ENCODE measurements at places on chromosomes 6 and 20. TPM values are rescaled to one million over a fixed set of nuclear protein-coding genes. Genes with fewer than 3 reads are reported as not detected.

- H3K27ac ChIP-seq = no peak overlapping the region
- H3K4me1 ChIP-seq = no peaks in the 10 kb centered on the region
- H3K4me3 ChIP-seq = no peak overlapping the region
- no peaks in the 10 kb centered on the region for H3K36me3 ChIP-seq
Measured at GRCh38 chr20:25692499-25692898, 4.2 kb downstream of the ZNF337 start.

HTR1E gene
- not detected for total RNA-seq

DNA sequence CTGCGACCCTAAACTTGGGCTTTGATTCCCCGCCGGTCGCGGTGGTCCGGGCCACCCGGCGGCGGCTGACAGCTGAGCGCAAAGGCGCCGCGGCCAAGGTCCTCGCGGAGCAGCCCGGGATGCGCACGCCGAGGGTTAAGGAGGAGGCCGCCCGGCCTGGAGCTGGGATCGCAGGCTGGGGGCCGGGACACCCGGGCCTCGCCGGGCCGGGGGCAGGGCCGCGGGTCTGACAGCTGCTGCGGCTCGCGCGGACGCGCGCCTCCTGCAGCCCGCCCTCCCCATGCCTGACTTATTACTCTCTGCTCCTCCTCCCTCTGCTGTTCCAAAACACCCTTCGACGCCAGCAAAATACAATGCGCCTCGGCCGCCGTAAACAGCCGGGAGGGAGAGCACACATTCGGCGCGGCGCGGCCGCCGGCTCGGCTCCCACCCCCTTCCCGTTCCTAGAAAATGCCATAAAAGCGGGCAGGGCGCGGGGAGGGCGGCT lies 746 bp downstream of the BACH2 start:
- H3K4me3 ChIP-seq = peak overlapping the region; percentile 64
- H3K36me3 ChIP-seq = no peaks in the 10 kb centered on the region

DNA sequence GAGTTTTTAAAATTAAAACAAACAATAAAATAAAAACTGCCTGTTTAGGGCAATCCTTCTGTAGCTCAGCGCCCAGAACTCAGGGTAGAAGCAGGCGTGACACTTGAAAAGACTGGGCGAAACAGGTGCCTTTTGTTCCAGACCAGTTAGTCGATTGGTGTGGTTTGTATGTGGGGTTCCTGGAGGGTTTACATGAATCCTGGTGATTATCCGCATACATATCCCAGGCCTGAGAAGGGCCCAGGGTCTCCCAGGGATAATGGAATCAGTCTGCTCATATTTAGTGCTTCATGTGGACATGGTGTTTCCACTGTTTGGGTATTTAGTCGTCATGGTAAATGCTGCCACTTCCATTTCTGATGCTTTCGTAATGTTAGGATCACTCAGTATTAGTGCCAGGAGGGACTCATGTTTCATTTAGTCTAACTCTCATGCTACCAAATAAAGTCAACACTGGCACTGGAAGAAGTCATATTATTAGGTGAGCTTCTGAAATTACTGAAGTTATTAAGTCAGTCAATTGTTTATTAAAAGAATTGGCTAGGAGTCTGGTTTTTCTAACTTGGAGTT lies 116.5 kb downstream of the SAMD5 start:
- no peaks in the 10 kb centered on the region for H3K4me1 ChIP-seq
- no peak overlapping the region for H3K27ac ChIP-seq
- H3K27me3 ChIP-seq = no peaks in the 10 kb centered on the region
- DNase-seq = no peak
- H3K4me3 ChIP-seq = no peak overlapping the region

- H3K4me3 ChIP-seq = no peak overlapping the region
- H3K27me3 ChIP-seq = no peaks in the 10 kb centered on the region
- H3K4me1 ChIP-seq = peaks cover 19% of the 10 kb centered on the region
Measured at GRCh38 chr6:36104836-36105235, 25.5 kb upstream of the MAPK13 start.

Measured in heart right ventricle (tissue), 16 donors.